ENCODE measurements at places on chromosomes 11 and 22.

DNA sequence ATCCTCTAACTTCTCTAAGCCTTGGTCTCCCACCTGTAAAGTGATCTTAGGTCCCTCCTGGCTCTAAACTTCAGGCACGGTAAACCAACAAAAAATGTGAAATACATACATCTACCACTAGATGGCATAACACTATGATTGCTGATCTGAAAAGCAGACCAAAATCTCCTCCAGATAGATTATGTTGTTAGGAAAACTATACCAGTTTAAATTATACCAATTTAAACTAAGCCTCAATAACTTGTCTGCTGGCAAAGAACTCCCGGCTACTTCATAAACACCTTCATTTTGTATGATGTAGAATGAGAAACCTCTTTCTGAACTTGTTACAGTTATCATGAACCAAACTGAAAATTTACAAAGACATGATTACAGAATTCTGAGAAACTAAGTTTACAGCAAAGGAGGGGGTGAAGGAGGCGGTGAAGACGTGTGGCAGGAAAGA, 85.9 kb downstream of the SBF2 start:
- DNase-seq: no peak

DNA sequence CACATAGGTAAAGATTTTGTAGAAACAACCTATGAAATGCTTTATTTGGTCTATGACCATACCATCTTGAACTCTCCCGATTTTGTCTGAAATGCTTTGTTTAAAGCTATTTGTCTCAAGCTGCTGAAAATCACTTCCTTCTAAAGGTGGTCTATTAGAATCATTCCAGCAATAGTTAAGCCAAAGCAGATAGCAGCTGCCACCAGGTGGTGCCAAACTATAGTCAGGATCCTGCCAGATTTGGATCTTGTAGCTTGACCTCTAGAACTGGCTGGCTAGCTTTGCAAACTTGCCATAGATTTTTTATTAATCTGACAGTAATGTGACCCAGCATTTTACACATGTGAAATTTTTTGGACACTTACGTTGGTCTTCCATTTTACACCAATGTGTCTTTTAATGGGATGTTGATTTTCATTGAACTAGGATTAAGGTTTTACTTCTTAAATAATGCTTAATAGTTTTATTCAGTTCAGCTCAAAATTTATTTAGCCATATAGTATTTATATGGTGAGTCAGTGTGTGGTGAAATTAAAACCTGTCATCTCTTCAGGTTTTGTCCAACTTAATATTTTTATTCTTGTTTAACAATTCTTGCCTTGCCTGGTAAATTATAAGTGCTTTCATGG, 19.7 kb downstream of the CTR9 start:
- DNase-seq: no peak

- DNase-seq: no peak
Observed at GRCh38 chr11:76207642-76208401, 1.5 kb upstream of the WNT11 start.

GRCh38 chr22:45867118-45867905, 109.7 kb downstream of the WNT7B start:
- no peak for DNase-seq

DNA sequence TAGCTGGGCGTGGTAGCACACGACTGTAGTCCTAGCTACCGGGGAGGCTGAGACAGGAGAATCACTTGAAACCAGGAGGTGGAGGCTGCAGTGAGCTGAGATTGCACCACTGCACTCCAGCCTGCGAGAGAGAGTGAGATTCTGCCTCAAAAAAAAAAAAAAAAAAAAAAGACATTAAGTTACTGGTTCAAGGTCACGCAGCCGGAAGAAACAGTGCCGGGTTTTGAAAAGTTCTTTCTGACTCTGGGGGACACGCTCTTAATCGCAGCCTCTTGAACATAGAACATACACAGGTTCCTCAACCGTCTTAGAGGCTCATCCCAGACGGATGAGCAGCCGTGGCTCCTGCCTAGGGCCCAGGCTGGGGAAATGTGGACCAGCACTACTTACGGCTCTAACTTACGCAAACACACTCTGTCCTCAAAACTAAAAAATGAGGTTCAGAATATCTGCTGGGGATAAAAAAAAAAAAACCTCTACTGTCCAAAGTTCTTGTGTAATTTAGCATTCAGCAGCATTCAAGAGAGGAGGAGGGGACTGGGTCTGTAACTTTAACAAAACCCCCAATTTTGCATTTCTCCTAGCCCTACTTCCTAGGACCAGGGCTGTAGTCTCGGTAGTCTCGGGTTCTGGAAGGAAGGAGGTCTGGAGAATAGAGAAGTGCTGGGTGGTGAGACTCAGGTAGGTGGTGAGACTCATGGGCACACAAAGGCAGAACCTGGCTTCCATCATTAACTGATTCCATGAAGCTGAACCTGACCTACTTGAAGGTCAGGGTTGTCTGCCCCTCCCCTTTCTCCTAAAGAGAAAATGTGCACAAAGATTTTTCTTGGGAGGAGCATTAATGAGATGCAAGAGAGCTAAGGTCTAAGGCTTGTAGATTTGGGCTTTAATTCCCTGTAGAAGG, 6.0 kb downstream of the SPTBN2 start:
- DNase-seq: no peak

DNA sequence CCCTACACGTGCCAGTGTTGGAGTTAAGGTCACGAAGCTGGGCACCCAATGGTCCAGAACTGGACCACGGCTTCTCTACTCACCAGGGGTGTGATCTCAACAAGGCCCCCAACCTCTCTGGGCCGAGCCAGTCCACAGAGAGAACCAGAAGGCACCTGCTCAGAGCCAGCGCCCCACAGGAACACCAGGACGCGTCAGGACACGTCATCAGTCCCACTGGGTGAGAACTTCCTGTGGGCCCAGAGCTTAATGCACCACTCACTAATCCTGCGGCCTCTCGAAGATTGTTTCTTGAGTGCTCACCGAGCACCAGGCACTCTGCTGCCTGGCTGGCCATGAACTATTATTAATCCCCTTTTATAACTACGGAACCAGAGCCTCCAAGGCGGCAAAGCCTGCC, 10.1 kb downstream of the PHF21B start:
- DNase-seq: no peak

DNA sequence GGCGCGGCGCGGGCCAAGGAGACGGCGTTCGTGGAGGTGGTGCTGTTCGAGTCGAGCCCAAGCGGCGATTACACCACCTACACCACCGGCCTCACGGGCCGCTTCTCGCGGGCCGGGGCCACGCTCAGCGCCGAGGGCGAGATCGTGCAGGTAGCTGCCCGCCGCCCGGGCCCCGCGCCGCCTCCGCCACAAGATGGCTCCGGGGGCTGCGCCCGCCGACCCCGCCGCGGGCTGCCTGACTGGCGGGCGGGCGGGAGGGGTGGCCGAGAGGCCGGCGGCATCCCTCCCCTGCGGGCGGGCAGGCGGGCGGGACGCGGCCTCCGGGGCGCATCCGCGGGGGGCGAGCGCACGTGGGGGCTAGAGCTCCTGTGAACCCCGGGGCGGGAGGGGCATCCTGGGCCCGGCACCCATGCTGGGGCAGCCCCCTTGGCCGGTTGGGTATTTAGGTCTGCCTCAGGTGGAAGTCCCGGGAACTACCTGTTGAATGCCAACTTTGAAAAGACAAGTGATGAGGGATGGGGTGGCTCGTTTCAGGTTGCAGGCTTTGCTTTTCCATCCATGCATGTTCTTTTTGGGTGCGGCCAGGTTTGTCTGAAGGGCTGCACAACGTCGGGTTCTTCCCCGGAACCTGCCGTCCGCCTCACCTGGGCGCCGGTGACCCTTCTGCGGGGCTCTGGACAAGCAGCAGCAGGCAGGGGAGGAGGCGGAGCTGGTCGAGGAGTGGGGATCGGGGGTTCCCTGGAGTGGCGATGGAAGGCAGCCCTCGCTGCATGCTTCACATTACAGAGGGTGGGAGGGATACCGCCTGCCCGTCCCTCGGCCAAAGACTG, 760 bp downstream of the ZNRF3 start:
- DNase-seq: no peak

DNA sequence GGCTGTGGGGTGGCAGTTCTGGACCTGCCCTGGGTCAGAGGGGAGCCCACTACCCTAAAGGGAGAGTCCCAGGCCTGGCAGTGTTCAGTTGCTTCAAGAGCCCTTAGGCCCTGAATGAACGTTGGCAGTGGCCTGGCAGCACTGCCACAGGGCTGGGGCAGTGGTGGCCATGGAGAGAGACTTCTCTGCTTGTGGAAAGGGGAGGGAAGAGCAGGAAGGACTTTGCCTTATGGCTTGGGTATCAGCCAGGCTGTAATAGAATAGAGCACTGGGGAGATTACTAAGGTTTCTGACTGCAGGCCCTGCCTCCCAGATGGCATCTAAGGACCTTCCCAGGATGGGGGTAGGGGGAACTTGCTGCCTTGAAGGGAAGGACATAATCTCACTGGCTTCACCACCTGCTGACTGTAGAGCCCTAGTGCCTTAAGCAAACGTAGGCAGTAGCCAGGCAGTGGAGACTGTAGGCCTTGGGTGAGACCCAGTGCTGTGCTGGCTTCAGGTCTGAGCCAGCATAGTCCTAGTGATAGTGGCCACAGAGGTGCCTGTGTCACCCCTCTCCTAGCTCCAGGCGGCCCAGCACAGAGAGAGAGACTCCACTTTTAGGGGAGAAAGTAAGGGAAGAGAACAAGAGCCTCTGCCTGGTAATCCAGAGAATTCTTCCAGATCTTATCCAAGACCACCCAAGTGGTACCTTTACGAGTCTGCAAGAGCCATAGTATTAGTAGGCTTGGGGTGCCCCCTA, 27.6 kb downstream of the PLA2G6 start:
- DNase-seq: no peak

DNA sequence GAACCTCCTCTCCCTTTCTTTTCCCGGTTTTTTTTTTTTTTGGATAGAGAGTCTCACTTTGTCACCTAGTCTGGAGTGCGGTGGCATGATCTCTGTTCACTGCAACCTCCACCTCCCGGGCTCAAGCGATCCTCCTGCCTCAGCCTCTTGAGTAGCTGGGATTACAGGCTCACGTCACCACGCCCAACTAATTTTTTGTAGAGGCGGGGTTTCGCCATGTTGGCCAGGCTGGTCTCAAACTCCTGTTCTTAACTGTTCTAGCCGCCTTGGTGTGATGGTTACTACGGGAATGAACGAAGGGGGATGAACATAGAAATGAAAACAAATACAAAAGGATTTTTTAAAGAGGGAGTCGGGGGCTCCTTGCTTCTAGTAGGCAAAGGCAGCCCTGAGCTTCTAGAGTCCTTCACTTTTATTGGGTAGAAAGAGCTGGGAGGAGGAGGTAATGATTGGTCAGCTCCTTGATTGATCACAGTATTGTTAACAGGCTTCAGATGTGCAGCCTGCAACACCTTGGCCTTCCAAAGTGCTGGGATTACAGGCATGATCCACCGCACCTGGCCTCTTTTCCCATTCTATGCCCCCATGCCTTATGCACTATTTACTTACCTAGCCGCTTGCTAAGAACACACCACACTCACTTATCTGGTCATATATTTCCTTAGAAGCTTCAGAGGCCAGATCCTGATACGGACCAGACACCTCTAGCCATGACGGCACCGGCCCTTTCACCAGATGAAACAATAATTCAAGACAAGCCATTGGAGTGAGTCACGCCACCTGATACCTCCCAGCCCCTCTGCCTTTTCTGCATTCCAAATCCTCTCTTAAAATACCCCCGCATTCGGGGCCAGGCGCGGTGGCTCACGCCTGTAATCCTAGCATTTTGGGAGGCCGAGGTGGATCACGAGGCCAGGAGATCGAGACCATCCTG, 20.7 kb downstream of the SUSD2 start:
- DNase-seq: no peak

DNA sequence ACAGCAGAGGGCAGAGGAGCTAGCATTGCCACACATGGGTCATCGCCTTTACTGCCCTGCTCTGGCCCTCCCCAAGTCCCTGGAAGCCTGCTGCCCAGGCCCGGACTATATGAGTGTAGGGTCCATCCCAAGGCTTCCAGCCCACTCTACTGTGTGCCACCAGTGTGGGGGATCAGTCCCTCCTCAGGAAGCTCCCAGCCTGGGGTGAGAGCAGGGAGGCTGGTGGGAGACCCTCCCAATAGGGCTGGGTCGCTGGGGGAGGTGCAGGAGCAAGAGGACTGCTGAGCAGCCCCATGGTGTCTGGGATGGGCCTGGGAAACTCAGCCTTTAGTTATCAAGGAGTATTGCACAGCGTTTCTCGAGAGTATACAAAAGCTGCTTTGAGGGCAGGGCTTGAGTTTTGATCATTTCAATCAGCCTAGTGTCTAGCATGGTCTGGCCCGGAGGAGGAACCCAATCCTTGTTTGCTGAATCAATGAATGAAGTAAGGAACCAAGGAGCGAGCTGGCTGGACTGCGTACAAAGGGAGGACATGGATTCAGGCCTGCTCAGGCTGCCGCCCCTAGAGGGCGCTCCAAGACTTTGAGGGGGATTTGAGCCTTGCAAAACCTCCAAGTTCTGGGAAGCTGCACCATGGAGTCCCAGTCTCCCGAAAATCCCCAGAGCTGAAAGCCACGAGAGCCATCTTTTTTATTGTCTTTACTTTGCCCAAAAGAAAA, 89.0 kb upstream of the PARVA start:
- DNase-seq: peak; percentile 86

DNA sequence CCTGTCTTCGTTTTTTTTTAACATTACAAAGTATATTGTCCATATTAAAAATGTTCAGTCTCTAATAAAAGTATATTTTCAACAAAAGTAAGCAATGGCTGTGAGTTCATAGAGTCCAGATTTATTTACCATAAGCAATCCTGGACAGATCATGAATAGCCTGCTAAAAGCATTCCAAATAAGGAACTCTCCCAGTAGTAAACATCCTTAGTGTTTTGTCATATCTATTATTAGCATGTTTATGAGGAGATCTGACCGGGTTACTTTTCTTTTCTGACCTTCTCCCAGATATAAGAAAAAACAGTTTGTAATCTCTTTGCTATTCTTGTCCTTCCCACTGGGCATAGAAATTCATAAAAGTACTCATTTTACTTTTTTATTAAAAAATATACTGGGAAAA, 403.9 kb upstream of the ANO3 start:
- DNase-seq: no peak

DNA sequence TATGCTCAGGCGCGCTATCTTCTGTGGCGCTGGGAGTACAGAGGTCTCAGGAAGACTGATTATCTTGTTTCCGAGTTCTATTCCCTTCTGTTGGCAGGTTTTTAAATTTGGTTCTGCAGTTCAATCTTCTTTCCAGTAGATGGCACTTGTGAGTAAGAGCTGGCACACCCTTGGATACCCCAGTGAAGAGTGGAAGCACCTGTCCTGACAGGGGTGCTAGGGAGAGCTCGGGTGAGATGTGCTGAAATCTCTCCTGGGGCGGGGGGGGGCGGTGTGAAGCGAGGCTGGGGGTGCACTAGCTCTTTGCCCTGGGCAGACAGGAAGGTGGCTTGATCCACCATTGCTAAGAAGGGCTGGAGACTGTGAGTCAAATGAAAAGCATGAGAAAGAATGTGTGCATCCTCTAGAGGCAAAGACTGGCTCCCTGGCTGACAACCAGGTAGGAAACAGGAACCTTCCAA, 679.9 kb upstream of the CCDC179 start:
- DNase-seq: no peak

Data from vagina (tissue), 2 donors.